ENCODE measurements at places on chromosomes 6 and 20.

DNA sequence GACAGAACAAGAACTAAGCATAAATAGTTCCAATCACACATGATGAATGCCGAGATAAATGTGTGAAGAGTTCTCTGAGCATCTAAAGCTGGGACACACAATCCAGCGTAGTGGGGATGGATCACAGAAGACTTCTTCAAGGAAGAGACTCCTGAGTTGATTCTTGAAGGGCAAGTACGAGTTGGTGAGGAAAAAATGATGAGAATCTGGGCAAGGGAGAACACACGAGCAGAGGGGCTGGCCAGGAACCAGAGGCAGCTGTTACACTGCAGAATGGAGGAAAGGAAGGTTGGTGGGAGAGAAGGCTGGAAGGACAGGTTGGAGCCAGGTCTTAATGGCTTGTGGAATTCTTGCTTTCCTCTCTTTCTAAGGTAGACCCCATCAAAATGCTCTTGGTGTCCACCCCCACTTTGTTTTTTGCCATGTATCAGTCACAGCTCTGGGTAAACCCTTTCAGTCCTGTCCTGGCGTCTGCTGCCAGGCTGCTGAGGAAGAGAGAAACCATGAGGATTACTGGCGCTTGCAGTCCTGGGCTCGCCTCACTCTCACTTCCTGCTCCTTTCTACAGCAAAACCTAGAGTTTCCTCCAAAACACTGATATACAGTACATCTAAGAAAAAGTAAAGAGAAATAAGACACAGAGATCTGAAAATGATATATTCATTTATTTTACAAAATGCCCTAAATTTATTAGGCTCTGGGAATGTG is 127.6 kb upstream of the FAM184A start:
- no peak for DNase-seq

DNA sequence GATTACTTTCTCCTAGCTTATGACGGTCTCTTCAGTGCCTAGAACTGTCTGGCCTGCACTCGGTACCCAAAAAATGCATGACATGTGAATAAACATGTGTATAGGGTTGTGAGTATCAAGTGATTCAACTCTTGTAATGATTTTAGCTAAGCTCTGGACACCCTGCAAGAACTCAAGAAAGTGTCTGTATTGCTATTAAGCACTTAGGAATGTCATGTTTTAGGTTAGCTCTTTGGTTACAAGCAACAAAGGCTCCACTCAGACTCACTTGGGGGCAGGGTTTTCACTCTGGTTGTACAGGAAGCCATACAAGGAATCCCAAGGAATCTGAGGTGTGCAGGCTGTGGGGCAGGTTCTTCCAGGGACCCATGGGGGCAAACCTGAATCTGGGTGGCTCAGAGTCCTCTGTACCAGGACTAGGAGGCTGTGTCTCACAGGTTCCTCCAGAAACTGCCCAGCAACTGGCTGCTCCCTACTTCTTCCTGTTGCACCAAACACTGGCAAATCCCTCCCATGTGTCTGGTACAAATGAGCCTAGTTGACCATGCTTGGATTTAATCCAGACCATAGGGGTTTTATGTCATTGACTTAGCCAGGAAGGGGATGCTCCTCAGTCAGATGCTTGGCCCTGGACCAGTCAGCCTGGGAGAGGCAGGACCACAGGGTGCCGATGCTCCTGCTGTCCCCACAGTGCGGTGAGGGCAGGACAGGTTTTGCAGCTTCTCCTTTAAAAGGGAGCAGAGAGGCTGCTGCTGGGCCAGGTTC is 77.9 kb upstream of the CDH4 start:
- no peak for DNase-seq

- no peak for DNase-seq
These were observed 18.7 kb upstream of the SFT2D1 start for GRCh38 chr6:166361077-166361429.

DNA sequence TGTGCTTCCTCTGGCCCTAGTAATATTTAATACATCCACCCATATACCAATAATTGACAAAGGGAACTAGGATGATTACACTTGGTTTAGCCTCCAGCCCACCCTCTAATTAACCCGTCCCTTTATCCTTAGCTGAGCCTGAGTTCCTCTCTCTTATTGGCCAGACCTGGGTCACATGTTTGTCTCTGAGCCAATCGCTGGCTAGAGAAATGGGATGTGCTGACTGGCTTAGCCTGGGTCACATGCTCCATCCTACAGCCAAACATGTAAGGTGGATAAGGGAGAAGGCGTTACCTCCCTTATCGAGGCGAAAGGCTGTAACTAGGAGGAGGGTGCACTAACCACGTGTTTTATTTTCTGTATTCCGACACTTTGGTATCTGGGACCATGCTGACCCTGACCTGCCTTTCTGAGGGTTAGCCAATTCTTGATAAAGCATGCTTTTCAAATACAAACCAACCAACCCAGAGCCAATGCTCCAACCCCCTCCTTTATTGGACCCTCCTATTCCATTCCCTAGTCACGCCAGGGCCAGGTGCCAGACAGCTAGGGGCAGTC is 262.7 kb downstream of the PREX1 start:
- no peak for DNase-seq

DNA sequence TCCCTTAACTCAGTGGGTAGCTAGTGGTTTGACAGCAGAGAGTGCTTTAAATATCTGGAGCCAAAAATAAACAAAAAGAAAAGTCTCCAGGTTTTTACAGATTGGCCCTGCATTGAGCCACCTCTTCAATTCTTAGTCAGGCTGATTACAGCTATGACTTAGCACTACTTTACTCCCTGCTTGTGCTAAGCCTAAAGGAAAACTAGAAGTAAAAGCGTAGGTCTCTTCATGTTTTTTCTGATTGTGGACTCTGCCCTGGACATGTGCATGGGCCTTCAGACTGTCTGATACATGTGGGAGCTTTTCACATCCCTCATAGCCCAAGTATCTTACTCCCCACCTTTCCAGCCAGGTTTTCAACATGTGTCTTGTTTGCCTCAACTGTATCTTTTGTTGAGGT is 33.3 kb downstream of the KPNA5 start:
- no peak for DNase-seq

DNA sequence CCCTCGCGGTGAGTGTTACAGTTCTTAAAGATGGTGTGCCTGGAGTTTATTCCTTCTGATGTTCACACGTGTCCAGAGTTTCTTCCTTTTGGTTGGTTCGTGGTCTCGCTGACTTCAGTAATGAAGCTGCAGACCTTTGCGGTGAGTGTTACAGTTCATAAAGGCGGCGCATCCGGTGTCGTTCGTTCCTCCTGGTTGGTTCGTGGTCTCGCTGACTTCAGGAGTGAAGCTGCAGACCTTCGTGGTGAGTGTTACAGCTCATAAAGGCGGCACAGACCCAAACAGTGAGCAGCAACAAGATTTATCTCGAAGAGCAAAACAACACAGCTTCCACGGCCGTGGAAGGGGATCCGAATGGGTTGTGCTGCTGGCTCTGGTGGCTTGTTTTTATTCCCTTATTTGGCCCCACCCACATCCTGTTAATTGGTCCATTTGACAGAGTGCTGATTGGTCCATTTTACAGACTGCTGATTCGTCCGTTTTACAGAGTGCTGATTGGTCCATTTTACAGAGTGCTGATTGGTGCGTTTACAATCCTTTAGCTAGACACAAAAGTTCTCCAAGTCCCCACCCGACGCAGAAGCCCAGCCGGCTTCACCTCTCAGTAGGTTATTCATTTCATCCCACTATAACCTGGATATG is 48.2 kb upstream of the ARG1 start:
- no peak for DNase-seq

GRCh38 chr6:26543953-26544352 is 5.8 kb downstream of the HMGN4 start:
- DNase-seq, result no peak

- DNase-seq, result no peak
These were observed 715 bp downstream of the SOX12 start for GRCh38 chr20:325889-326644.

- DNase-seq, result no peak
These were observed 22.0 kb upstream of the SLC2A12 start for GRCh38 chr6:134074151-134075055.
